Activated T-helper 1 cell treated with Interleukin-2 at 50 U/mL for 16 hours (primary cell): ENCODE measurements at places on chromosomes 2 and 18.

DNA sequence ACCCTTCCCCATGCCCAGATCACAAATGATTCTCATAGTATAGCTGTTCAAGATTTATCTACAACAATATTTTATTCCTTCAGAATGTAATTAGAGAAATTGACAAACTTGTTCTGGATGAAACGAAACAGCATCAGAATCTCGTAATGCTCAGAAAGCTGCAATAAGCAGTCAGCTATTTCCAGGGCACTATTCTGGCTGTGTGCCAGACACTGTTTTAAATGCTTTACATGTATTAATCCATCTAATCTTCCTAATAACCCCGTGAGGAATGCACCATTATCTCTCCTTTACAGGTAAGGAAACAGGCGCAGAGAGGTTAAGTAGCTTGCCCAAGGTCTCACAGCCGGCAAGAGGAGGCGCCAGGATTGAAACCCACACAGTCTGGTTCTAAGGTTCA is 10.1 kb upstream of the LYPD6B start:
- no peak for DNase-seq

GRCh38 chr2:204503869-204504268 is 41.4 kb upstream of the PARD3B start:
- no peak for DNase-seq

- DNase-seq = no peak
These were observed 31.7 kb upstream of the DNMT3A start for GRCh38 chr2:25373269-25373981.

DNA sequence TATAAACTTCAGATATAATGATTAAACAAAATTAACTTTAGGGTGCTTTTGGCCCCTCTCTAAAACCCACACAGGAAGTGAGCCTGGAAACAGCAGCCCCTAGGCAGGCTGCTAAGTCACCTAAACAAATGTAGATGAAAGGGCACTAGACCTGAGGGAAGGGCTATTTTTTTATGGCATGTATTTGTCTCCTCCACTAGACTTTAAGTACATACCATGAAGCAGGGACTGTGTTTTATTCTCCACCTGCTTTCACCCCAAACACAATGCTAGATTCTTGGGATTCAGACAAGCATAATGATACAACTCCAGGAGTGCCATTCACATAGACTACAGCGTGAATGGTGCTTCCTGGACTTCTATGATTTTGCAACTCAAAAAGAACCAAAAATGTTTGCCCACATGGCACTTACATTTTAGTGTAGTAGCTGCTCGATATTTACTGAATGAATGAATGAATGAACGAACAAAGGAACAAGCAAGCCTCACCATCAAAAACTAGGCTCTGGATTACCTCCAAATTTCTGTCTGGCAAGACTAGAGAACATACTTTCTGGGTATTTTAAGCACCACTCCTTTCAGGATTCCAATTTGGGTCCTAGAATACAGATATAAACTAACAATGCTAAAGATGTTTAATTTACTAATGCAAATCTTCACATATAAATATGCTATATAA is 10.1 kb downstream of the ATAD2B start:
- no peak for DNase-seq

DNA sequence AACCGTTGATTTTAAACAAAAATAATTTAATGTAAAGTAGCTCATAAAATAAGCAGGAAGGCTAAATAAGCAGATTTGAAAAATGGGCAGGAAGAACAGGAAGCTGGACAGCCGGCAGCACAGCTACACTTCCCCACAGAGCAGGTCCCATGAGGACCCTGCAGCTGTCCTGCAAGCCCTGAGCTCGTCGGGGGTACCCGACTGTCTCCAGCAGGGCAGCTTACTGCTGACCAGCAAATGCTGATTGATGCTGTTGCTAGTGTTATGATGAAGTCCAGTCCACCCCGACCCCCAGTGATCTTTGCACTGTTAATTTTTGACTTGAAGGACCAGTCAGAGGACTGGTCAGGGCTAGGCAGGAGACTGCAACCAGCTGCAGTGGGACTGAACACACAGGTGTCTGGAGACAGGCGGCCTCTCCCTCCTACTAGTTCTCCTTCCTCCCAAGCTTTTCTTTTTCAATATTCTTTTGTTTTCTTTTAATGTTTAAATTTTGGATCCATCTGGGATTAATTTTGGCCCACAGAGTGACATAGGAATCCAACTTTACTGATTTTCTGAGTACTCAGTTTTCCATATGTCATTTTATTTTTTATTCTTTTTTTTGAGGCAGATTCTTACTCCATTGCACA is 27.7 kb downstream of the POLE4 start:
- DNase-seq = no peak

DNA sequence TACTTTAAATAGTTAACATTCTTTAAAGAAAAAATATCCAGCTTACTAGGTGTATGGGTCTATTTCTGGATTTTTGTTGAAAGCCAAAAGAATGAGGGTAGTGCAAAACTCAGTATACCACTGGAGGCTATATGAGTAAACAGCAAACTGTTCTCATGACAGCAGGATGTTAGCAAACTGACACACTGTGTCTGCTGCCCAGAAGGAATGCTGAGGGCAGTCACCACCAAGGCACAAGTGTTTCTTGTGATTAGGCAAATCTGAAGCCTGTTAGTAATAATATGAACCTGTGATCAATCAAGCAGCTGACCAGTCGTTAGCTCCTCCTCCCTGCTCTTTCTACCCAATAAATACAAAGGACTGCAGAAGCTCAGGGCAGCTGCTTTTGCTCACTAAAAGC is 50.5 kb upstream of the SULT1C3 start:
- DNase-seq = no peak
